Left colon (tissue), 2 donors: ENCODE measurements at places on chromosomes 5 and 9.

GRCh38 chr5:31090467-31090866 is 103.0 kb upstream of the CDH6 start:
- DNase-seq = no peak

- no peak for DNase-seq
These were observed 64.5 kb downstream of the PRKACG start for GRCh38 chr9:68949271-68950000.

DNA sequence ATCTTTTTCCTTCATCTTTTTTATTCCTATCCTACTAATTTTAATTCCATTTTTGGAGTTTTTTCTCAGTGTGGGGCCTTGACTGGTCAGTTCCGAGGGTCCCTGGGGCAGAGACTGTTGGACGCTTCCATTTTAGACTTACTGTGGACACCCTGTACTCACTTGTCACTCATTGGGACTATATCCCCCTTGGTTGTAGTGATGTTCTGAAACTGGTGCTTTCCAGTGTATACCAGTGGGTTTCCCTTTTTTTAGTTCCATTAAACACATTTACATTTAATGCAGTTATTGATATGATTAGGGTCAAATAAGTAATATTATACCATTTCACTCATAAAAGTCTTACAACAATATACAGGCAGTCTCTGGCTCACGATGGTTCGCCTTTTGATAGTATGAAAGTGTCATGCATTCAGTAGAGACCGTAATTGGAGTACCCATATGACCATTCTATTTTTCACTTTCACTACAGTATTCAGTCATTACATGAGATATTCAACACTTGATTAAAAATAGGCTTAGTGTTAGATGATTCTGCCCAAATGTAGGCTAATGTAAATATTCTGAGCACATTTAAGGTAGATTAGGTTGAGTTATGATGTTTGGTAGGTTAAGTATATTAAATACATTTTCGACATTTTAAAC is 46.0 kb downstream of the CNOT6 start:
- no peak for DNase-seq

- DNase-seq = peak; percentile 56
These were observed 535 bp downstream of the DOLPP1 start for GRCh38 chr9:129081388-129081904.
